BE2C (cell line): ENCODE measurements at places on chromosomes 4 and X.

- no peak for DNase-seq
These were observed 239.3 kb downstream of the C4orf33 start for GRCh38 chr4:129335276-129335675.

- DNase-seq: no peak
These were observed 134.6 kb downstream of the ARSF start for GRCh38 chrX:3175659-3176438.

DNA sequence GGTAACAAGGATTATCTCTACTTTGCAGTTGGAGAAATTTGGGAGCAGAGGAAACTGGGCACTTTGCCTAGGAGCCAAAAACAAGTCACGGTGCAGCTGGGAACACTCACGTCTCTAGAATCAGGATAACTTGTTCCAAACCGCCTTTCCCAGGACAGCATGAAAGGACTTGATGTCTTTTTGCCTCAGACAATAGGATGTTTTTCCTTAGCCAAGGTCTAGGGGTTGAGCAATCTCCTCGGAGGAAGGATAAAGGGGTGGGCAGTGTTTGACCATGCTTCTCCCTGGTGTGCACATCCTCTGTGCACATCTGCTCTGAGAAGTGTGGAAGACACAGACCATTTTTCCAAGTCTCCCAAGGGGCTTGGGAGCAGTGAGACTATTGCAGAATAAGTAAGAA lies 1.7 kb upstream of the SPARCL1 start:
- no peak for DNase-seq

- DNase-seq: no peak
These were observed 21.1 kb upstream of the ARAF start for GRCh38 chrX:47539860-47540259.

GRCh38 chr4:86993909-86994681 lies 59.3 kb downstream of the AFF1 start:
- DNase-seq: no peak

DNA sequence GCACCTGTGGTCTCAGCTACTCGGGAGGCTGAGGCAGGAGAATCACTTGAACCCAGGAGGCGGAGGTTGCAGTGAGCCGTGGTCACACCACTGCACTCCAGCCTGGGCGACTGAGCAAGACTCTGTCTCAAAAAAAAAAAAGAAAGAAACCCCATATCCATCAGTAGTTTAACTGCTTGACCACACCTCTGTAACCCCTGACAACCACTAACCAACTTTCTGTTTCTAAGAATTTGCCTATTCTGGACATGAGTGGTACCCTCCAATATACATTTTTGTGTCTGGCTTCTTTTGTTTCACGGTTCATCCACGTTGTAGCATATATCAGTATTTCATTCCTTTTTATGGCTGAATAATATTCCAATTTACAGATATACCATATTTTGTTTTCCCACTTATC lies 9.1 kb downstream of the PPAT start:
- DNase-seq: no peak

DNA sequence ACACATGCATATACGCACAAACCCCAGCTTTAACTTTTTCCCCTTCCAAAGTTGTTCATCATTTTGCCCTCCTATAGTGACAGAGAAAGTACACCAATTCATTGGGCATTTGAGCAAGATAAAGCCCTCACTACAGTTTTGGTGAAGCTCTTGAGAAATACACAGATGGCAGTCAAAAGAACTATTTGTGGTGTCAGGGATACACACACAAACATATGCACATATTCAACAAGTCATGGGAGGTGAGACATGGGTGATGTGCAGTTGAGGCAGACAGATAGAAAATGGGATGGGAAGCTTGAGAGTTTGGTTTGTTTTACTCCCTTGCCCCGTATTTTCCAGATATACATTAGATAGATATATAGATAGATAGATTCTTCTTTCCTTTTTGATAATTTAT lies 11.8 kb upstream of the SHROOM4 start:
- DNase-seq: no peak
